ENCODE measurements at places on chromosomes 6 and 20. TPM values are rescaled to one million over a fixed set of nuclear protein-coding genes. Genes with fewer than 3 reads are reported as not detected.
A peak's percentile ranks its signal among the peaks of the same experiment; 100 is the strongest.

DNA sequence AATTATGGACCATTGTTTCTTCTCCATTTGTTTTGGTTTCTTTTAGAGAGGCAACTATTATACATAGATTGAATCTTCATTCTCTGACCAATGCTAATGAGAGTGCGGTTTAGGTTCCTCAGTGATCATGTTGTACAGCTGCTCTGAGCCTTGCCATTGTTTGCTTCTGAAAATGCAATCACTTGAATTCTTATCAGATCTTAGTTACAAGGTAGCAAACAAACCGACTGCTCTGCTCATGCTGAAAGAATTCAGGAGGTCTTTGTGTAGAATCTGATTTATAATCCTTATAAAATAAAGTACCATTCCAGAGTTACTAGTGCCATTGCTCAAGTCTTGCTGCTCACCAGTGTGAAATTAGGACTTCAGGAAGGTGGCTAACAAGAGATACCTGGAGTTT lies 569.1 kb upstream of the ID4 start:
- no peak for DNase-seq

GRCh38 chr6:137698636-137699030 lies 168.4 kb upstream of the TNFAIP3 start:
- DNase-seq = peak; percentile 42

GRCh38 chr20:34907616-34908469 lies 31.4 kb downstream of the ACSS2 start:
- peak; percentile 36 for DNase-seq

DNA sequence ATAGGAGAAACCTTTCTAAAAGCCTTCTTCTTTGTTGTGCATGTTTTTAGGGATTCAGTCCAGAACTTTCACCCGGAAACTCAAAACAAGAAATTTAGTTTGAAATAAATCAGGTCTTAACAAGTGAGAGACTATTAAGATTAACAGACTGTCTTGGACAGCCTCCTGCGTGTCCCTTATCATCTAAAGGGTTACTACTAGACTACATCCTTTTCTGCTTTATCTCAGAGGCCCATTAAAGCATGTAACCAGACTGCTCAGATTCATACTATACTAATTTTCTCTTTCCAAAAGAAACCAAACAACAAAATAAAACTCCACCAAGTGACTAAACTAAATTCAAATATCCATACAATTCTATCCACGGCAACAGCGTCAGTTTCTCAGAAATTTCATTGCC lies 173.8 kb downstream of the GMPR start:
- no peak for DNase-seq

DNA sequence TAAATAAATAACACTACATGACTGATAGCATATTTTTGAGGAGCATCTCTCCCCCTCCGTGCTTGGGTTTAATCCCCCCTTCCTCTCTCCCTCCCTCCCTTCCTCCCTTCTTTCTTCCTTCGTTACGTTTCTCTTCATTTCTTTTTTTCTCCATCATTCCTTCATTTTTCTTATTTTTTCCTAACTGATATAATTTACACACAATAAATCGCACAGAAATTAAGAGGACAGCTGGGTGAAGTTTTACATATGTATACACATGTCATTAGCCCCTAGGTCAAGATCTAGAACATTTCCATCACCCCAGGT lies 51.4 kb upstream of the EZR start:
- DNase-seq = no peak

GRCh38 chr6:18533793-18534192 lies 146.6 kb downstream of the RNF144B start:
- no peak for DNase-seq

GRCh38 chr6:88492824-88493223 lies 326.7 kb upstream of the CNR1 start:
- no peak for DNase-seq

Gene ZNF311
- polyA plus RNA-seq = 2.4 TPM

- no peak for DNase-seq
Measured at GRCh38 chr6:508006-508405, 116.5 kb downstream of the IRF4 start.

GRCh38 chr20:48687117-48687800 lies 140.5 kb downstream of the PREX1 start:
- DNase-seq = no peak

GRCh38 chr20:48293671-48294070 lies 508.4 kb upstream of the SULF2 start:
- no peak for DNase-seq

Gene NPBWR2
- not detected for polyA plus RNA-seq

GRCh38 chr6:169326067-169326799 lies 72.6 kb upstream of the THBS2 start:
- no peak for DNase-seq

GRCh38 chr6:65006788-65007187 lies 700.2 kb downstream of the EYS start:
- DNase-seq = no peak

DNA sequence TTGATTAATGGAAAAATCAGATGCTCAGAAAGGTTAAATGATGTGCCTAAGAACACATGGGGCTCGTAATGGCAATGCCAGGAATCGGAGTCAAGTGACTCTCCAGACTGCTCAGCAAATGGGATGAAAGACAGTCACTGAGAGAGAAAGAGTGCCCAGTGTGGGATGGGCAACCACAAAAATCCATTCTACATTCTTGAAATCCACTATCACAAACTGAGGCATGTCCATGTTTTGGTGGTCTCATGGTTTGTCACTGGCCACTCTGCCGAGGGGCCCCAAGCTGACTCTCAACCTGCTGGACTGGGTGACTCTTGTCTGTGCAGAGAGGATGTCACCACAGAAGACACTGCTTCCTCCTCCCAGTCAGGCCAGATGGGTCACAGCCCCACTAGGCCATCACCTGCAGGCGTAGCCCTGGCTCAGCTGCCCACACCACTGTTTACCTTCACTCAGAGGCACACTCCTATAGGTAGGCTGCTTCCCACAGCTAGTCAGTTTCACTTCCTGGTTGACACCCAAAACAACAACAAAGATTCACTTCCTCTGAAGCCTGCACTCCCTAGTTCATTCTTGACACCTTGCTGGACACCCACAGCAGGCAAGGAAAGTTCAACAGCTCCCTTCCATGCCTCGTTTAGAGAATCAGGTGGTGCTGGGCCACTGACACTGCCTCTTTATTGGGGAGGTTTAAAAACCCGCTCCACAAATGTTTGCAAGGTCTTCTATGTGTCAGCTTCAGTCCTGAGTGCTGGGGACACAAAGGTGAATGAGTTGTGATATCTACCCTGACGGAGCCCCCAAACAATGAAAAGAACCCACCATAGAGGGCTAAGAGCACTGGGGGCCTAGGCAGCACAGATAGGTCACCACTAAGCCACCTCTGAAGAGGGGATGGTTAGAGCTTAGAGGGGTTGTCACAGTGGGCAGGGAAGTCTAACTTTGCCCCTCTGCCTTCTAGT lies 21.7 kb downstream of the MAP1LC3A start:
- no peak for DNase-seq

GRCh38 chr6:167122041-167122826 lies 662 bp upstream of the CCR6 start:
- no peak for DNase-seq

GRCh38 chr6:73586416-73586974 lies 65.7 kb upstream of the EEF1A1 start:
- DNase-seq = peak; percentile 82

DNA sequence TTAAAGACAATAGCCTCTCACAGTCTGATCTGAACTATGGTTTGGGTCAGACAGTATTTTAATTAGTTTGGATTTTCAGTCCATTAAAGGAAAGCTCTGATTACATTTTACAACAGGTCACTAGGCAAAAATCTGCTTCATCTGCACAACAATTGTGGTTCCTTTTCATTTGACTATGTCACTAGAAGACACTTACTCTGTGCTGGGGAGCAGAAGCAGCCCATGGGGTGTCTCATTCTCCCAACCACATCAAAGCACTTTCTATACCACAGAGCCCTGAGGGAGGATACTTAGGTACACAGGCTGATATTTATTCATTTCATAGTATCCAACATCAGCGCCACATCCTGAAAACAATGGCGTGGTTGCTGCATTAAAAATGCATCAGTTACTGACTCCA lies 36.6 kb upstream of the HDAC2 start:
- DNase-seq = no peak

GRCh38 chr20:3890398-3890751 lies 1.2 kb downstream of the PANK2 start:
- peak; percentile 22 for DNase-seq

DNA sequence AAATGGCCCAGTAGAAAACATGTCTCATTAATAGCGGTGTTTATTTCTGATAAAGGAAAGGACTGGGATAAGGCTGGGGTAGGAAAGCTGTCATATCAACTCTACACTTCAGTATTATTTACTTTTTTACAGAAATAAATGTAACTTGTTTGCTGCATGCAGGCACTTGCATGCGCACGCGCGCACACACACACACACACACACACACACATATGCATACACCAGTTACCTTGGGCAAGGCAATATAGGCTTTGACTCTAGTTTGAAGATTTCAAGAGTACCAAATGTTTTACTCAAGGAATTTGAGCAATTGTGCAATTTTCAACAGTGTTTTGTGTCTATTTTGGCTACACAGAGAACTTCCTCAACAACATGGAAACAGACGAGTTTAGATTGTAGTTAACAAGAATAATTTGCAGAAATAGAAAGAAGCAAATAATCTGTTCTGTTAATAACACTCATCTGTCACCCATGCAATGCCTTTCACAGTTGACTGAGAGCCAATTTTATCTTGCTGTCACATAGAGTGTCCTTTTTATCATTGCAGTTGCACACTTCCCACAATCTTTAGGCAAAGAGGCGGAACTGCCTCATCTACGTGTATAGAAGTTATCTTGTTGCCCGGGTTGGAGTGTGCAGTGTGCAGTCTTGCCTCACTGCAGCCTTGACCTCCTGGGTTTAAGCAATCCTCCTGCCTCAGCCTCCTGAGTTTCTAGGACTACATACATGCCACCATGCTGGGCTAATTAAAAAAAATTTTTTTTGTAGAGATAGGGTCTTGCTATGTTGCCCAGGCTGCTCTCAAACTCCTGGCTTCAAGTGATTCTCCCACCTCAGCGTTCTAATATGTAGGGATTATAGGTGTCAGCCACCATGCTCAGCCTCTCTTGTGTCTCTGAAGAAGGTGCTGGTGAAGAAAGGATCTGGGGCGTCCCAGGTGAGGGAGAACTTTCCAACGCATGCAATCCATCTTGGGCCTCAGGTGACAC lies 74.8 kb upstream of the SHLD1 start:
- DNase-seq = no peak

Gene PRDM13
- 0.05 TPM for polyA plus RNA-seq

GRCh38 chr6:2042956-2043648 lies 202.3 kb downstream of the GMDS start:
- DNase-seq = no peak

DNA sequence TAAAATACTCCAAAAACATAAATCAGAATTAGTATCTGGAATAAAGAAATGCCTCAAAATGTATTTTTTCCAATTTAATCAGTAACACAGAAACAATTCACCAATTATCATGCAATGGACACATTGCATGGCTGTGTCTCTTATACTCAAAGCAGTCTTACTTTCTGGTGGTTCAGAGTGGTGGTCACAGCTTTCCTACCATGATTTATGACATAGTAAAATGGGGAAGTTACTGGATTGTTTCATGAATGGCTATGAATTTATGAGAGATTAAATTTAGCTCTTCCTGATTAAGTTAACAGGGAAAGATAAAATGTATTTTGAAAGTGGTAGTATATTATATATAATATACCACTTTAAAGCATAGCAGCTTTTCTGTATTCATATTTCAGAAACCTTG lies 331.5 kb upstream of the MAP3K7 start:
- no peak for DNase-seq

- DNase-seq = no peak
Measured at GRCh38 chr6:11194356-11195218, 37.9 kb downstream of the NEDD9 start.

GRCh38 chr20:47949230-47949629 lies 163.9 kb upstream of the SULF2 start:
- no peak for DNase-seq

DNA sequence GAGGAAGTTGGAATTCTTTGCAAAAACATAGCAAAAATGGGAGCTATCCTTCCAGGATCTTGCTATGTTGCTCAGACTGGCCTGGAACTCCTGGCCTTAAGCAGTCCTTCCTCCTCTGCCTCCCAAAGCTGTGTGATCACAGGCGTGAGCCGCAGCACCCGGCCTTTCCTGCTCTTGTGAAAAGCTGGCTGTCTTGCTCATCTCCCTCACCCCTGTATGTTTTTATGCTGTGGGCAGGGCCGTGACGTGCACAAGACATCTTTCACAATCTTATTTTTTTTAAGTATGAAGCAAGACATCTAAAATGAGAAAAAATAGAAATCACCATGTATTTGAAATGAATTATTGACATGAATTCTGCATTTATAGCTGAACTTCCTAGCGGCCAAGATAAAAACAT lies 110.4 kb downstream of the SAMD5 start:
- DNase-seq = no peak

Gene FAM217A
- 0.43 TPM for polyA plus RNA-seq

DNA sequence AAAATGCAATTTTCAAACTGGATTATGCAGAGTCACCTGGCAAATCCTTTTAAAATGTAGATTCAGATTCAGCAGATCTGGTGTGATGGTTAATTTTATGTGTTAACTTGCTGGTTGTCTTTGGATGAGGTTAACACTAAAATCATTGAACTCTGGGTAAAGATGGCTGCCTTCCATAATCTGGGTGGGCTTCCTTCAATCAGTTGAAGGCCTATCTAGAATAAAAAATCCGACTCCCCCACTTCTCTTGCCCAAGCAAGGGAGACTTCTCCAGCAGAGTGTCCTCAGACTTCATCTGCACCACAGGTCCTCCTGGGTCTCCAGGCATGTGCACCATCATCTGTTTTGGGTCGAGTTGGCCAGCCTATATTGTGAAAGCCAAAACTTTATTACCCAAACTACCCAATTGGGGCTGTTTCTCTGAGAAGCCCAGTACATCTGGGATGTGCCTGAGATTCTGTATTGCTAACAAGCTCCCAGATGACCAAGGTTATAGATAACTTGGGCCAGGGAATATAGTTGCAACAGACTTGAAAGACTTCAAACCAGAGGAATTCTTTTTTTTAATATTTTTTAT lies 1.6 kb upstream of the SLC17A5 start:
- DNase-seq = no peak

Gene TREML4
- not detected for polyA plus RNA-seq

GRCh38 chr6:108168501-108169463 lies 3.0 kb downstream of the NR2E1 start:
- no peak for DNase-seq

Gene RFX6
- 0.04 TPM for polyA plus RNA-seq

Gene SSTR4
- polyA plus RNA-seq = not detected

DNA sequence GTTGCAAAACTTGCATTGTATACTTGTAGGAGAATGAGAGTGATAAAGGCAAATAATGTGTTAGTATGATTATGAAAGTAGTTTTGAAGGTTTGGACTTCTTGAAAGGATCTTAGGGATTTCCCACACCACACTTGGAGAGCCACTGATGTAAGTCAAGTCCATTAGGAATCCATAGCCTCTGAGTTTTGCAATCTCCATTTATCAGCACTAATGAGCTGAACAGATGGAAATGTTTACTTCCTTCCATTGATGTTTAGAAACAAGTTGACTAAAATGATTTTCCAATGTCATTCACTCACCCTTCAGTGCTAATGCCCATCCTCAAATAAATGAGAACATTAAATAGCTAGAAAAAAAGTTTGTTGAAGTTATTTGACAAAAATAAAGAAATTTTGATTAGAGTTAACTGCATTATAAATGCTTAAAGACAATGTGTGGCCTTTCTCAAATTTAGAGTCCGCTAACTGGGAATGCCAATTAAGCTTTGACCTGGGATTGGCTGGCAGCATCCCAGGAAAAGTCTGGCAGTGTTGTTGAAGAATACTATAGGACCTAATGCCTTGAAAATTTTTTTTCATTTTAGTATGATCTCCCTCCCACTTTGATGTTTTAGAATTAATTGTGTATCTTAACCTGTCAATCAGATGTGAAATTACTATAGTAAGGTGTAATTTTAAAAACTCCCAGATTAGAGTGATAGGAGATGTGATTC lies 68.0 kb downstream of the SLC35F1 start:
- DNase-seq = no peak
